ENCODE measurements at places on chromosomes 5 and 9.

DNA sequence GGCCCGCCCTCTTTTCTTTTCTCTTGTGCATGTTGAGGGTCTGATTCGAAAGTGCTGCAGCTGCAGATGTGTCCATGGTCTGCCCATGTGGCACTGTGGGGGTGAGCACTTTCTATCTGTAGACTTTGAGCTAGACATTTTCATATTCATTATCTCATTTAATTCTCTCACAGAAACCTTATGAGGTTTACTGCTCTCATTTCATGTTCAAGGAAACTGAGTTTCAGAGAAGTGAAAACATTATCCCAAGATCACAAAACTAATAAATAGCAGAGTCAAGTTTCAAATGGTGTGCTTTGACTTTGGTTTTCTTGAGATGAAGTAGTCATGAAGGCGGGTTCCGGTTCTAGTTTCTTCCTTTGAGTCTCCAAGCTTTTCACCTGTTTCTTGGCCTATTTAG is 536.5 kb upstream of the ZNF462 start:
- no peak for DNase-seq

- no peak for DNase-seq
Observed at GRCh38 chr9:76725885-76726284, 38.4 kb upstream of the PCA3 start.

DNA sequence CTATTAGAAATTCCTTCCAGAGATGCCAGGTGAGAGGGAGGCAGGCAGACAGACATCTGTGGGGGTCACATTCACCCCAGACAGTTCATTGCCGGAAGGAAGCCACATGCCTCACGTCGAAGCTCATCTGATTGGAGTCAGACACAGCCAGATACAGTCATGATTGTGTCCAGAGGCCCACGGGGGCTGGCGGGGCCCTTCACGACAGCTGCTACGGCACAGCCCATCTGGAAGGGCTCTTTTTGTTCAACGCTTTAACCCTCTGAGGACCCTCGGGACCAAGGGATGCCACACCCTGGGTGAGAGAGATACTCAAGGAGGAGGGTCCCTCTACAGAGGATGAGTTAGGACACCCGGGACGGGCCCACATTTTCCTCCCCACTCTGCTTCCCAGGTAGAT is 31.9 kb upstream of the GABRP start:
- no peak for DNase-seq

DNA sequence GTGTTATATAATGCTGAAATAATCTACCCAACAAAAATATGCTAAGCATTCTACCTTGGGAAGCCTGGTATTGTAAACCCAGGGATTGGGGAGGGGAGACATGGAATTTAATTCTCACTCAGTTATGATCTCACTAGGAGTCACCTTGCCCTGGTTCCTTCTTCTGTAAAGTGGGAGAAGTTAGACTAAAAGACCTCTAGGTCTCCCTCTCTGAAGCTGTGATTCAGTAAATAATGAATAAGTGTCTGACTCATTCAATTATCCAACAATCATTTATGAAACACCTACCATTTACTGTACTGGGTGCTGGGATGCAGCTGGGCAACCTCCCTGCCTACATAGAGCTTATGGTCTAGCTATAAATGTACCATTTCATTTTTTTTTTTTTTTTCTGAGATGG is 20.2 kb upstream of the SPARC start:
- no peak for DNase-seq

- DNase-seq: no peak
Observed at GRCh38 chr5:122715095-122715494, 59.8 kb upstream of the SNX2 start.

DNA sequence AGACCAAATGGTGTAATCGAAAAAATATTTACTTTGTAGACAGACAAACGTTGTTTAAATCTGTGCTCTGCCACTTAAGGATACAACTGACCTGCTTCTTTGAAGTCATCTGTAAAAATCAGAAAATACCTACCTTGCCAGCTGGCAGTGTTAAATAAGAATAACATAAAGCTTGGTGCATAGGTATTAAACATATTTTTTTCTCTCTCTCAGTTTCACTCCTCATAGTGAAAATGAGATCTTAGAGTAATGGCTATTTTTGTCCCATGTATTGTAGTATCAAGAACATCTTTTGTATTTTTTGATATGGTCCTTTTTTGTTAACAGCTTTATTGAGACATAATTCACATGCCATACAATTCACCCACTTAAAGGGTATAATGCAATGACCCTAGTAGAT is 17.9 kb upstream of the RANBP17 start:
- DNase-seq: no peak

GRCh38 chr5:149603920-149604319 is 22.6 kb downstream of the ARHGEF37 start:
- DNase-seq: no peak

GRCh38 chr5:59660737-59661136 is 232.8 kb downstream of the PDE4D start:
- DNase-seq: peak; percentile 20

DNA sequence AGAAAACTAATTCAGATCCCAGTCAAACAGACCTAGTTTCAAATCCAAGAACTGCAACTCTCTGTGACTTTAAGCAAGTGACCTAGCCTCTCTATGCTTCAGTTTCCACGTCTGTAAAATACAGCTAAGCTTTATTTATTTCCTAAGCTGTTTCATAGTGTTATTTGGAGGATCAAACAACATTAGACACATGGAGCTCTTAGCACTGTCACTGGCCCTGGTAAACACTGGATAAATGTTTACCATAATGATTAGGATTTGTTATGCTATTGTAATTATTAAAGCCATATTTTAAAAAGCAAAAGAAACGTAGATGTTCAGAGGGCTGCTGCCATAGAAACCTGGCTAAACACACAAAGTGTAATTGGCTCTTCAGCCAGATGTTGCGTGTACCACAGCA is 26.6 kb upstream of the C5orf58 start:
- no peak for DNase-seq

DNA sequence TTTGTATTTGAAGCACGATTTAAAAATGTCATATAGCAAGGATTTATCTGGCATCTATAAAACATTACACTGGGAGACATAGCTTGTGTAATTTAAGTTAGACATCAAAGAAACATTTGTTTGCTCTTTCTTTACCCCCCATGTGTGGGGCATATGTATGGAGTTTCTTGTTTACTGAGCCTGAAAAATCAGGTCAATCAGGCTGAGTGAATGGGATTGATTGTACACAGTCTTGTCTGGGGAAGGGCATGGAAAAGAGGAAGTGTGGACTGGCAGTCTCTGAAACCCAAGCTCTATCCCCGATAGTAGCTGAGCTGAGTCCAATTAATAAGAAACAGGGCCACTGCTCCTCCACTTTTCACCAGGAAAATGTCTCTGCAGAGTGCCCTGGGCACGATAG is 49.4 kb downstream of the SLC46A2 start:
- DNase-seq: no peak

- DNase-seq: no peak
Observed at GRCh38 chr5:167949435-167949834, 342.0 kb upstream of the WWC1 start.

DNA sequence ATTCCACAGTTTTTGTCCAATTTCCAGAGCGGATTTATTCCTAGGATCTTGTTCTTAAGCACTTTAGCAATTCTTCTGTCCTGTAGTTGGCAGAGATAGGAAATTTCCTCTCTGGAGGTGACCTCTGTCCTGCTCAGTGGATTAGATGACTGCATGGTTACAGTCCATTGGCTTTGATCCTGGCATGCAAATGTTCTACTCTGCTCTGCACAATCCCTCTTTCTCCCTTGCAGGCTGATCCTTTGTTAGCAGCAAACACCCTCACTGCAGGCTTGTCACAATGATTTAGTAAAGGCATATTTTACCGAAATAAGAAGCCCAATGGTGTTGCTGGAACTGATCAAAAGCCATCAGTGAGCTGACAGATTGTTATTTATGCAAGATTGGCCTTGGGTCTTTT is 243.8 kb downstream of the COX7C start:
- DNase-seq: no peak

DNA sequence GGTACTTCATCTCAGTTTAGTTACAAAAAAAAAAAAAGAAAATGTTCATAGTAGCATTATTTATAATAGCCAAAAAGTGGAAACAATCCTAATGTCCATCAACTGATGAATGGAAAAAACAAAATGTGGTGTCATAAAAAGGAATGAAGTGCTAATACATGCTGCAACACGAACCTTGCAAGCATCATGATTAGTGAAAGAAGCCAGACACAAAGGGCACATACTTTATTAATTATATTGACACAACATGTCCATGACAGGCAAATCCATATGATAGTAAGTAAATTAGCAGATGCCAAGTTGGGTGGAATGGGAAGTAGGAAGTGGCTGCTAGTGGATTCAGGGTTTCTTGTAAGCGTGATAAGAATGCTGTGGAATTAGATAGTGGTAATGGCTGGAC is 54.2 kb downstream of the PCDHGC5 start:
- no peak for DNase-seq

Measured in GM10248 (cell line).